ENCODE measurements at places on chromosomes 12 and 14.

- no peaks in the 10 kb centered on the region for H3K27me3 ChIP-seq
- no peaks in the 10 kb centered on the region for H3K36me3 ChIP-seq
- no peaks in the 10 kb centered on the region for H3K4me1 ChIP-seq
- no peak overlapping the region for H3K27ac ChIP-seq
- no peak overlapping the region for H3K4me3 ChIP-seq
These were observed 111.2 kb downstream of the CAPZA3 start for GRCh38 chr12:18849080-18849479.

DNA sequence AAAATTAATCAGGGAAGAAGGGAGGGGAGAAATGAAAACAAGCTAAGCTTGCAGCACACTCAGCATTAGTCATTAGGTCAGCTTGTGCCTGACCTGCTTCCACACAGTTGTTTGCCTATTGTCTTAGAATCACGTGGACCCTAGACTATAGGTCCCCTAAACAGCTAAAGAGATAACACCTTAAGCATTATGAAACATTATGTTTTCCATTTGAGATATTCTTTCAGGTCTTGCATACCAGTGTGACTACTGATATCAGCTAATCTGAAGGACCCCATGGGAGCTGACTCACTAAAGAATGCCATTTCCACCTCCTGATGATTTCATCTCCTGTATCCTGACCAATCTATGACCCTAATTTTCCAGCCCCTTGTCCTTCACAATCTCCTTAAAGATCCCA lies 154.1 kb upstream of the FUT8 start:
- no peak overlapping the region for H3K4me3 ChIP-seq
- peaks cover 30% of the 10 kb centered on the region for H3K4me1 ChIP-seq
- H3K27me3 ChIP-seq = no peaks in the 10 kb centered on the region

DNA sequence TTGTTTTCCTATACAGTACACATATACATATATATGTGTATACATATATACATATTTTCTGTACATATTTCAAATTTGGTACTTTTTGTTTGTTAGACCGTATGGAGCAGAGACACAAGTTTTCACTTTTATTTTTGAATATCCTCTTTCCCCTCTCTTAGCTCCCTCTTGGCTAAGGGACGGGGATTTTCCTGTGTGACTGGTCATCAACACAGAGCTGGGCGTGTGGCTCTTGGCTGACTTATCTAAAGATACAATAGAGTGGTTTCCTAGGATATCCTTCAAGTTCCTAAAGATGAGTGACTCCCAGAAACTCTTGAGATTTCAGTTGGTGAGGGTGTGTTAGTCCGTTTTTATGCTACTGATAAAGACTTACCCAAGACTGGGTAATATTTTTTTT lies 1404.5 kb upstream of the TMEM132C start:
- no peaks in the 10 kb centered on the region for H3K36me3 ChIP-seq
- H3K4me3 ChIP-seq = no peak overlapping the region
- no peak for DNase-seq
- H3K4me1 ChIP-seq = no peaks in the 10 kb centered on the region
- no peaks in the 10 kb centered on the region for H3K27me3 ChIP-seq

GRCh38 chr14:75141967-75142366 lies 15.1 kb upstream of the NEK9 start:
- peaks cover 6% of the 10 kb centered on the region for H3K36me3 ChIP-seq
- no peak overlapping the region for H3K4me3 ChIP-seq
- peaks cover 5% of the 10 kb centered on the region for H3K4me1 ChIP-seq
- peak; percentile 47 for DNase-seq
- no peak overlapping the region for H3K27ac ChIP-seq

DNA sequence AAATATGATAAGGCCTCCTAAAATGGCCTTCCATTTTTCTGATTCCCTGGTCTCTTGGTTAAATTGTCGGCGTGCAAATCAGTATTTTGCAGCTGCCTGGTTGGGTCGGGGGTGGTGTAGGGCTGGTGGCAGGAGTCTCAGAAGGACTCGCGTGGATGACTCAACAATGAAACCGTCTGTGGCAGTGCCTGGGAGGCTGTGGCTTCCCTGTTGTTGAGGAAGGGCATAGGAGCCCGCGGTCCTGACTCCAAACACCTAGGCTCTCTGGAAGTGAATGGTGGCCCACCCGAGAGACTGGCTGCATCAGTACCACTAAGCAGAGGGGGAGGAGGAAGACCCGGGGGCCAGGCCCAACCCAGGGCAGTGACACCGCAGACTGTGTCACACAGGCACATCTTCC lies 207.9 kb downstream of the TTC7B start:
- no peak overlapping the region for H3K4me3 ChIP-seq
- no peaks in the 10 kb centered on the region for H3K27me3 ChIP-seq
- no peak for DNase-seq
- H3K27ac ChIP-seq = no peak overlapping the region

- DNase-seq = no peak
- no peaks in the 10 kb centered on the region for H3K27me3 ChIP-seq
- no peak overlapping the region for H3K27ac ChIP-seq
These were observed 13.1 kb upstream of the KERA start for GRCh38 chr12:91070936-91071335.

DNA sequence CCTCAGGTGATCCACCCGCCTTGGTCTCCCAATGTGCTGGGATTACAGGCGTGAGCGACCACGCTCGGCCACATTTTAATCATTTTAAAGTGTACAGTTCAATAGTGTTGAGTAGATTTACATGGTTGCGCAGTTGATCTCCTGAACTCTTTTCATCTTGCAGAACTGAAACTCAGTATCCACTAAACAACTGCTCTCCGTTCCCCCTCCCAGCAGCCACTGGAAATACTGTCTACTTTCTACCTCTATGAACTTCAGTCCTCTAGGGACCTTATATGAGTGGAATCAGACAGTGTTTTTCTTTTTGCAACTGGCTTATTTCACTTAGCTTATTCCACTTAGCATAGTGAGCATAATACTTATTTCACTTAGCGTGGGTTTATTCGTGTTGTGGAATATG lies 53.7 kb downstream of the KCTD10 start:
- no peak overlapping the region for H3K27ac ChIP-seq
- H3K4me3 ChIP-seq = no peak overlapping the region
- H3K27me3 ChIP-seq = no peaks in the 10 kb centered on the region
- H3K36me3 ChIP-seq = no peaks in the 10 kb centered on the region

DNA sequence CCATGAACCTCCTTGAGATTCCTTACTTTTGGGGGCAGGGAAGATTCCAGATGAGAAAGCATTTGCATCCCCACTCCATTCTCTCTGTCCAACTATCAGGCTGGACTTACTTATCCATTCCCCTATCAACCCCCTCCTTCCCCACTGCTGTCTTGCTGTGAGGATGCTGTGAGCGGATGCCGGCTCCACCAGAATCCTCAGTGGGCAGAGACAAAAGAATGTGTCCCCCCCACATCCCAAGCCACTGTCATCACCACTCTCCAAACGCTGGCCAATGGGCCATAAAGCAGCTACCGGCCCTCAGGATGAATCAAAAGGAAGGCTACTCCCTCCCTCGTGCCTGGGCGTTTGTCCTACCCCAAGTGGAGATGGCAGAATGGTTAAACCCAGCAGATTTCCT lies 173.0 kb upstream of the NTF3 start:
- no peak for DNase-seq
- peaks cover 8% of the 10 kb centered on the region for H3K4me1 ChIP-seq
- H3K27me3 ChIP-seq = no peaks in the 10 kb centered on the region
- H3K4me3 ChIP-seq = no peak overlapping the region
- no peaks in the 10 kb centered on the region for H3K36me3 ChIP-seq
- no peak overlapping the region for H3K27ac ChIP-seq

DNA sequence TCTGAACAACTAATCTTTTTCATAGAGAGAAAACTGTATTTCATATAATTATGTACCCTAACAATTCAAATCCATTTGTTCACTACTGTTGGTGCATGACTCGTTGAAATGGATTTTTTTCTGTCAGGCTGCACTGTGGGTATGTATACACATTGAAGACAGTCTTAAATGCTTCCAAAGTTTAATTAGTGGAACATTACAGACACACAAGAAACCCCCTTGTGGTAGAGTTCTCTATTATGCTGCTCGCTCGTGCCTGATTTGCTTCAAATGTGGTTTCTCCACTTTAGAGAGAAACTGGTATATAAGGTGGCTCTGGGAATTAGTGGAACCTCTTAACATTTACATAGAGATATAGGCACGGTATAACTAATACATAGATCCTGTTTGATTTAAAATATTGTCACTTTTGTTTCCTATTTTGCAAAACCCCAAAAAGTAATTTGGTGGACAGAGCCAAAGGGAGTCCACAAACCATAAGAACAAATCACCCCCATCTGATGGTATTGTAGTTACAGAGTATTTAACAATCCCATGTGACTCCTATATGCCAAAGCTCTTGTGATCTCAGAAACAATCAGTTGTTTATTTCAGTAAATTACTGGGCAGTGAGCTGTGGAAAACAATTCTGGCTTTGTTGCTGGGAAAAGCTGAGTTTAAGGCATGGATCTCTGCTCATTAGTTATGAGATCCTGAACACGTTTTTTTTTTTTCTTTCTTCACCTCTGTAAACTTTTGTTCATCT lies 159.5 kb downstream of the BRMS1L start:
- H3K27me3 ChIP-seq = no peaks in the 10 kb centered on the region
- H3K4me1 ChIP-seq = no peaks in the 10 kb centered on the region
- DNase-seq = no peak
- H3K4me3 ChIP-seq = no peak overlapping the region
- no peak overlapping the region for H3K27ac ChIP-seq
- H3K36me3 ChIP-seq = no peaks in the 10 kb centered on the region

GRCh38 chr12:99985631-99986030 lies 895 bp upstream of the ANKS1B start:
- no peak for DNase-seq
- no peaks in the 10 kb centered on the region for H3K27me3 ChIP-seq
- H3K4me1 ChIP-seq = no peaks in the 10 kb centered on the region
- H3K27ac ChIP-seq = no peak overlapping the region

GRCh38 chr12:6829536-6830220 lies 1.5 kb downstream of the P3H3 start:
- DNase-seq = no peak
- peak overlapping the region; percentile 82 for H3K4me3 ChIP-seq
- H3K4me1 ChIP-seq = no peaks in the 10 kb centered on the region
- no peak overlapping the region for H3K27ac ChIP-seq
- H3K36me3 ChIP-seq = peaks cover 28% of the 10 kb centered on the region
- no peaks in the 10 kb centered on the region for H3K27me3 ChIP-seq

DNA sequence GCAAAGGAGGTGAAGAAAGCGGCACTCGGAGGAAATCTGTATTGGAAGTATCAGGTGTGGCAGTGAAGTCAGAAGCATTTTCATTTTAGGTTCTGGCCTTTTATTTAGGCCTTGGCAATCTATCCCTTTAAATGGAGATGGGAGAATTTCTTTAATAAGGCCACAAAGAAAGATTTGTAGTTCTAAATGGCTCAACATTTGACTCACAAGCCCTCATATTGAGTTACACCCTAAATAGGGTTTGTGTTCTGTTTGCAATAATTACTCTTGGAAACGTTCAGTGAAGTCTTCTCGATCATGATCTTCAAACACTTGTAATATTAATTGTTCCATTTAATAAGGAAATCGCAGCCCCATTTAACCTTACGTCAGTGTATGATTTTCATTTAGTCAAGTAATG lies 25.3 kb upstream of the TMEM260 start:
- H3K36me3 ChIP-seq = no peaks in the 10 kb centered on the region
- no peak overlapping the region for H3K4me3 ChIP-seq
- H3K27ac ChIP-seq = no peak overlapping the region

- H3K27me3 ChIP-seq = no peaks in the 10 kb centered on the region
- DNase-seq = no peak
- peaks cover 5% of the 10 kb centered on the region for H3K4me1 ChIP-seq
- peaks cover 3% of the 10 kb centered on the region for H3K36me3 ChIP-seq
- H3K27ac ChIP-seq = no peak overlapping the region
These were observed 11.6 kb downstream of the DEGS2 start for GRCh38 chr14:100147691-100148464.

DNA sequence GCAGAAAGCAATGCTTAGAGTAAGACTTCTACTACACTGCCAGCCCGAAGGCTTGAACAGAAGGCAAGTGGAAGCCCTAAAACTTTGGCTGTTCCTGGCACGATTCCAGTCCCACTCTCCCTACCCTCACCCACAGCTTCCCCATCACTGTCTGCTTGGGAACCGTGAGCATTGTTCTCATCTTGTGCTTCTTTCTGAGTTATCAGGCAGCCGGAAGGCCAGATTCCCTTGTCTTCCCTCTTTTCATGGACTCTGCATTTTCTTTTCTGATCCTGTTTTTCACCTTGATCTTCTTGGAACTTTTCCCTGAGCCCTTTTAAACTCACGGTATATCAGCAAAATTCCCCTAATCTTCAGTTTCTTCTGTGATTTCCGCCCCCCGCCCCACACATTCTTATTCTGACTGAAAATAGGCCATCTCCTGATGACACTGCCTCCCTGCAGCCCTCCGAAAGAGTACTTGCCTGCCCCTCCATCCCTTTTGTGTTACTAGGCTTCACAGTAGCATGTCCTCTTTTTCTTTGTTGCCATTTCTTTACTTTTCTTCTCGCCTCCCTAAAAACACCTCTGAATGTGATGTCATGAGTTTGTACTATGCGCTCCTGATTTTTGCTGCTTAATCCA lies 29.9 kb downstream of the RCOR1 start:
- no peak for DNase-seq
- H3K4me1 ChIP-seq = peaks cover 9% of the 10 kb centered on the region
- no peak overlapping the region for H3K4me3 ChIP-seq
- no peaks in the 10 kb centered on the region for H3K27me3 ChIP-seq
- no peak overlapping the region for H3K27ac ChIP-seq
- H3K36me3 ChIP-seq = peaks cover 6% of the 10 kb centered on the region

DNA sequence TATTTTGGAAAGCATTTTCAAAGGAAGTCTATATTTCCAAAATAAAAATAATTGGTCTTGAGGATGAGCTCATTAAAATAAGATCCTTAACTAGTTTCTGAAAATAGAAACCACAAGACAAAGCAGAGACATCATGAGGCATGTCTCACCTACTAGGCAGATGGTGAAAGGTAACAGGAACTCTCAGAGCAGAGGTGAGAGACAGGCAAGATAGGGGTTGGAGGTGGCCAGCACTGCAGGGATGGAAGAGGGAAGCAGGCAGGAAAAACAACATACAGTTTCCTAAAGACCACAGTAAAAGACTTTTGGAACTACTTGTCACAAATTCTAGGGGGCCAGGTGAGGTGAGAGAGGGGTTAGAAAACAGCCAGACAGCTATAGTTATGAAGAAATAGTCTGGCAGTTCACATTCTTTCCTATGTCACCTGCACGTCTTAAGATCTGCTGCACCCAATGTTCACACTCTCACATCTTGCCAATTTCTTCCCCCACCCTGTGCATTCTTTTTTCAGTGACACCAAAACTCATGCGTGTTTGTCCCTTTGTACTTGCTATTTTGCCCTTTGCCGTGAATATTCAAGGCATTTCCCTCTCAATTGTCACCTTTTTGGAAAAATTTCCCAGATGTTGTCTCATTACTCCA lies 341.7 kb upstream of the KITLG start:
- H3K36me3 ChIP-seq = no peaks in the 10 kb centered on the region
- no peak overlapping the region for H3K4me3 ChIP-seq
- peak; percentile 17 for DNase-seq
- no peak overlapping the region for H3K27ac ChIP-seq
- no peaks in the 10 kb centered on the region for H3K27me3 ChIP-seq
- no peaks in the 10 kb centered on the region for H3K4me1 ChIP-seq
